ENCODE measurements at places on chromosomes 1 and 21. TPM values are rescaled to one million over a fixed set of nuclear protein-coding genes. Genes with fewer than 3 reads are reported as not detected.

MAPKAPK2 gene
- total RNA-seq = 27.9 TPM

MPZL1 gene
- total RNA-seq = 123 TPM

PPFIA4 gene
- total RNA-seq = 4.8 TPM

C1QC gene
- not detected for total RNA-seq

CRYBG2 gene
- not detected for total RNA-seq

DCST1 gene
- total RNA-seq = not detected

ZNF644 gene
- 58.5 TPM for total RNA-seq

ERO1B gene
- 7.7 TPM for total RNA-seq

FCRL6 gene
- total RNA-seq = not detected

CACNA1S gene
- 0.05 TPM for total RNA-seq

GRIK3 gene
- total RNA-seq = not detected

DNASE2B gene
- total RNA-seq = 0.18 TPM

SPRR2A gene
- total RNA-seq = not detected

LCE1A gene
- not detected for total RNA-seq

LCE2A gene
- total RNA-seq = 2.5 TPM

CLEC20A gene
- not detected for total RNA-seq

TLCD4 gene
- total RNA-seq = 24.6 TPM

RIPPLY3 gene
- total RNA-seq = not detected

RRP15 gene
- 15.1 TPM for total RNA-seq

KCNJ9 gene
- total RNA-seq = not detected

CHRNB2 gene
- total RNA-seq = 1.5 TPM

TTC24 gene
- total RNA-seq = not detected

CEP104 gene
- total RNA-seq = 19.6 TPM

RGS13 gene
- not detected for total RNA-seq

ELAPOR1 gene
- total RNA-seq = not detected

SLC25A34 gene
- 1.3 TPM for total RNA-seq

IL20 gene
- total RNA-seq = not detected

DENND2D gene
- total RNA-seq = 3.5 TPM

LCE1B gene
- not detected for total RNA-seq

GJC2 gene
- 0.16 TPM for total RNA-seq

ACP6 gene
- 22.4 TPM for total RNA-seq

HRNR gene
- not detected for total RNA-seq

S100A7A gene
- total RNA-seq = not detected

ASCL5 gene
- not detected for total RNA-seq

SPATA1 gene
- 0.93 TPM for total RNA-seq

TCEA3 gene
- total RNA-seq = not detected

FCMR gene
- 1.7 TPM for total RNA-seq

LCE2B gene
- total RNA-seq = not detected
